ENCODE measurements at places on chromosomes 16 and 17. TPM values are rescaled to one million over a fixed set of nuclear protein-coding genes. Genes with fewer than 3 reads are reported as not detected.

DNA sequence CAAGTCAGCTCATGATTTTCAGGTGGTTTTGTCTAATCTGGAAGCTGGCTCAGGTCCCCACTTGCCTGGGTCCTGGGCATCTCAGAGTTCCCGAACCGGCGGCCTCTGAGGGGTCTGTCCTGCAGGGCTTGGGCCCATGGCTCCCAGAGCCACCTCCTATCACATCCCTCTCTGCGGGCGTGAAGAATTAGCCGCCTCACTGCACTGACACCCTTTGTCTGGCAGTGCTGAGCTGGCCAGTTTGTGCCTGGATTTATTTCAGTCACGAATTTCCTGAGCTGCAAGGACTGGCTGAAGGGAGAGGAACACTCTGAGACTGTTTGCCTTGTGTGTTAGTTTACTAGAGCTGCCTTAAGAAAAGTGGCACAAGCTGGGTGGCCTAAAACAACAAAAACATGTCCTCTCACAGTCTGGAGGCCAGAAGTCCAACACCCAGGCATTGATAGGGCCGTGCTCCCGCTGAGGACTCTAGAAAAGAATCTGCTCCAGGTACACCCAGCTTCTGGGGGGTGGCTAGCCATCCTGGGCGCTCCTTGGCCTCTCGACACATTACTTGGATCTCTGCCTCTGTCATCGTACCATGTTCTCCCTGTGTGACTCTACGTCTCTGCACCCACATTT, 217.5 kb upstream of the DYNLRB2 start:
- no peaks in the 10 kb centered on the region for H3K36me3 ChIP-seq
- H3K27ac ChIP-seq, result no peak overlapping the region
- no peak overlapping the region for H3K4me3 ChIP-seq
- H3K27me3 ChIP-seq, result no peaks in the 10 kb centered on the region
- no peaks in the 10 kb centered on the region for H3K4me1 ChIP-seq

DNA sequence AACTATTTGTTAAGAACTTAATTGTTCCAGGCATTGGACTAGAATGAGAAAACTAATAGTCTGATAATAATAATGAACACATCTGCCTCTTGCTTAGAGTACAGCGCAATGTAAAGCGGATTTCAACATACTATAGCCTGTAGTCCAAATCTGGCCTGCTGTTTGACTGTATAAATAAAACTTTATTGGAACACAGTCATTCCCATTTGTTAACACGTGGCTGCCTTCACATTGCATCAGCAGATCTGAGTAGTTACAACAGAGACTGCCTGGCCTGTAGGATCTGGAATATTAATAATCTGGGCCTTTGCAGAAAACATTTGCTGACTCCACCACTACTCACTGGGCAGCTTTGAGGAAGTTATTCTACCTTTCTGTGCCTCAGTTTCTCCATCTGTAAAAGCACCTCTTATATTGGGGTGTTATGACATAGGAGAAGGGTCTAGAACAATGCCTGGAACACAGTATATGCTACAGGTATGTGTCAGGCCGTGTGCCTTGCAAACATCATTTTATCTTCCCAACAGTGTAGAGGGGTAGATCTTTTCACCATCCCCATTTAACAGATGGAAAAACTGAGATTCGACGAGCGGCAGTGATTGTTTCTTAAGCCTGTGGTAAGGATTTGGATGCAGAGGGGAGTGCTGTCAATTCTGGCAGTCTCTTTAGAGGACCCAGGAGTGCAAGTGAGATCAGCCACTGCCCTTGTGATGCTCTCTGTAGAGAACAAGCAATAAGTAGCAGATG, 22.2 kb downstream of the PDILT start:
- no peaks in the 10 kb centered on the region for H3K4me1 ChIP-seq
- H3K36me3 ChIP-seq, result no peaks in the 10 kb centered on the region
- no peaks in the 10 kb centered on the region for H3K27me3 ChIP-seq
- H3K27ac ChIP-seq, result no peak overlapping the region
- no peak for DNase-seq

DNA sequence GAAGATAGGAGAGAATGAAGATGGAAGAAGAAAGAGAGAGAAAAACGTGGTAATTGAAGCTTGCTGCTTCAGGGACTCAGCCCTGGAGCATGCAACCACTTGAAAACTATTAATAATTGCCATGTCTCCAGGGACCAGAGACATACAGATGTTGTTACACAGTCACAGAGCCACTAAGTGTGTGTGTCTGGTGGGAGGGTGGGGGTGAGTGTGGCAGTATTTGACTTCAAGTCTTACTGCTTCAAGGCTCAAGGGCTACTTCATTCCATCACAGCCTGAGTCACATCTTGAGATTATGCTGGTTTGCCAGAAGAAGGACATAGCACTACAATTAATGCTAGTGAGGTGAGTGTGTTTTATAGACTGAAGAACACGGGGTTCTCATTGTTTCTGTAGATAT, 202.2 kb downstream of the CDH8 start:
- H3K4me1 ChIP-seq, result no peaks in the 10 kb centered on the region
- no peaks in the 10 kb centered on the region for H3K27me3 ChIP-seq
- no peak overlapping the region for H3K27ac ChIP-seq
- no peak overlapping the region for H3K4me3 ChIP-seq
- DNase-seq, result no peak
- H3K36me3 ChIP-seq, result no peaks in the 10 kb centered on the region

- peaks cover 13% of the 10 kb centered on the region for H3K4me1 ChIP-seq
- no peak overlapping the region for H3K27ac ChIP-seq
- no peak overlapping the region for H3K4me3 ChIP-seq
- no peaks in the 10 kb centered on the region for H3K36me3 ChIP-seq
- no peak for DNase-seq
Measured at GRCh38 chr17:74757502-74757901, 9.1 kb downstream of the NHERF1 start.

DNA sequence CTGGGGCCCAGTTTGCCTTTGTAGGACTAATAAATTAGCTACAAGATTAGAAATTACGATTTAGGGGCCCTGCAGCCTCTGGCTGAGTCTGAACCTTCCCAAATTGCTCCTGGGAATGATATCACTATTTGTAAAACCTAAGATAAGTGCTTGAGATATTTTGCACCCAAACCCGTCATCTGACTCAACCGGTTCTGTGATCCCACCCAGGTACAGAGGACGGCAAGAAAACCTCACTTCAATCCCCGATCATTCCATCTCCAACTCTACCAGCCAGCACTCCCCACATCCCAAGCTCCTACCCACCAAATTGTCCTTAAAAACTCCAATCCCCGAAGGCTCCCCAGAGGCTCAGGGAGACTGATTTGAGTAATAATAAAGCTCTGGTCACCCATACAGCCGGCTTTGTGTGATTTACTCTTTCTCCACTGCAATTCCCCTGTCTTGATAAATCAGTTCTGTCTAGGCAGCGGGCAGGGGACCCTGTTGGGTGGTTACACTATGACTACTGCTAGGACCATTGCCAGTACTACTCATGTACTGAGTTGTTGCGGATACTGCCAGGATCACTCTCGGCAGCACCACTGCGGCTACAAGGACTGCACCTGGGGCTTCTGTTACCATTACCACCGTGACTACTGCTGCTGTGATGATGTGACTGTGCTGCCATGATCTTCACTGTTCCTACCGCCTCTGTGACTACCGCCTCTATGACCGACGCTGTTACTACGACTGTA, 73.1 kb downstream of the IRF8 start:
- no peak for DNase-seq
- no peaks in the 10 kb centered on the region for H3K36me3 ChIP-seq
- no peak overlapping the region for H3K4me3 ChIP-seq
- no peaks in the 10 kb centered on the region for H3K4me1 ChIP-seq
- no peaks in the 10 kb centered on the region for H3K27me3 ChIP-seq
- H3K27ac ChIP-seq, result no peak overlapping the region

- H3K4me1 ChIP-seq, result no peaks in the 10 kb centered on the region
- H3K27me3 ChIP-seq, result no peaks in the 10 kb centered on the region
- H3K36me3 ChIP-seq, result no peaks in the 10 kb centered on the region
- no peak for DNase-seq
- H3K27ac ChIP-seq, result no peak overlapping the region
- H3K4me3 ChIP-seq, result no peak overlapping the region
Measured at GRCh38 chr16:12515746-12516145, 287.9 kb downstream of the CPPED1 start.

GRCh38 chr17:81342269-81343070, 47.4 kb upstream of the SLC38A10 start:
- peak; percentile 50 for DNase-seq
- H3K27ac ChIP-seq, result peak overlapping the region; percentile 87
- peak overlapping the region; percentile 70 for H3K4me3 ChIP-seq
- peaks cover 7% of the 10 kb centered on the region for H3K4me1 ChIP-seq
- H3K27me3 ChIP-seq, result no peaks in the 10 kb centered on the region

GRCh38 chr17:43140396-43141332, 15.5 kb upstream of the BRCA1 start:
- no peak overlapping the region for H3K27ac ChIP-seq
- H3K36me3 ChIP-seq, result no peaks in the 10 kb centered on the region
- H3K4me1 ChIP-seq, result no peaks in the 10 kb centered on the region
- DNase-seq, result no peak

GRCh38 chr17:47301161-47301560, 22.6 kb upstream of the EFCAB13 start:
- H3K4me3 ChIP-seq, result no peak overlapping the region
- H3K27ac ChIP-seq, result no peak overlapping the region
- DNase-seq, result no peak
- H3K4me1 ChIP-seq, result peaks cover 11% of the 10 kb centered on the region
- no peaks in the 10 kb centered on the region for H3K36me3 ChIP-seq
- no peaks in the 10 kb centered on the region for H3K27me3 ChIP-seq

DNA sequence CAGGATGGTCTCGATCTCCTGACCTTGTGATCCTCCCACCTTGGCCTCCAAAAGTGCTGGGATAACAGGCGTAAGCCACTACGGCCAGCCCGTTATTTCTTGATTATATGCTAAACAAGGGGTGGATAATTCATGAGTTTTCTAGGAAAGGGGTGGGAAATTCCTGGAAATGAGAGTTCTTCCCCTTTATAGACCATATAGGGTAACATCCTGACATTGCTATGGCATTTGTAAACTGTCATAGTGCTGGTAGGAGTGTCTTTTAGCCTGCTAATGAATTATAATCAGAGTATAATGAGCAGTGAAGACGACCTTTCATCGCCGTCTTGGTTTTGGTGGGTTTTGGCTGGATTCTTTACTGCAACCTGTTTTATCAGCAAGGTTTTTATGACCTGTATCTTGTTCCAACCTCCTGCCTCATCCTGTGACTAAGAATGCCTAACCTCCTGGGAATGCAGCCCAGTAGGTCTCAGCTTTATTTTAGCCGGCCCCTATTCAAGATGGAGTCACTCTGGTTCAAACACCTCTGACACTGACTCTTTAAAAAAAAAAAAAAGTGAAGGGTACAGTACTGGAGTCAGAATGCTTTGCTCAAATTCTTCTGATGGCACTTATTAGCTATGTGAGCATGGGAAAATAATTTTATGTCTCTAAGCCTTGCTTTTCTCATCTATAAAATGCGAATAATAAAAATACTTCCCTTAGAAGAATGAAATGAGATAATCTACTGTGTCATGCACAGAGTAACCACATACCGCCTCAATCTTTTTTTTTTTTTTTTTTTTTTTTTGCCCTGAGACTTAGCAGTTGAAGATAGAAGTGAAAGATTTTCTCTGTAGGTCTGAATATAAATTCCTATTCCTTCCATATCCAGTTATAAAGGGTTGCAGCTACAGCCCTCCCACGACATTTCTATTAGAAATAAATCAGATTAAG, 5.1 kb upstream of the CALCOCO2 start:
- H3K27ac ChIP-seq, result no peak overlapping the region
- H3K27me3 ChIP-seq, result no peaks in the 10 kb centered on the region
- DNase-seq, result peak; percentile 57

GRCh38 chr17:44376124-44376523, 12.5 kb upstream of the FAM171A2 start:
- no peak overlapping the region for H3K27ac ChIP-seq
- no peaks in the 10 kb centered on the region for H3K36me3 ChIP-seq
- H3K4me1 ChIP-seq, result no peaks in the 10 kb centered on the region
- H3K4me3 ChIP-seq, result no peak overlapping the region

- no peaks in the 10 kb centered on the region for H3K36me3 ChIP-seq
- H3K4me3 ChIP-seq, result no peak overlapping the region
- H3K27ac ChIP-seq, result peak overlapping the region; percentile 72
- H3K4me1 ChIP-seq, result peaks cover 20% of the 10 kb centered on the region
- no peaks in the 10 kb centered on the region for H3K27me3 ChIP-seq
Measured at GRCh38 chr17:880443-881269, 98.5 kb downstream of the MRM3 start.

DNA sequence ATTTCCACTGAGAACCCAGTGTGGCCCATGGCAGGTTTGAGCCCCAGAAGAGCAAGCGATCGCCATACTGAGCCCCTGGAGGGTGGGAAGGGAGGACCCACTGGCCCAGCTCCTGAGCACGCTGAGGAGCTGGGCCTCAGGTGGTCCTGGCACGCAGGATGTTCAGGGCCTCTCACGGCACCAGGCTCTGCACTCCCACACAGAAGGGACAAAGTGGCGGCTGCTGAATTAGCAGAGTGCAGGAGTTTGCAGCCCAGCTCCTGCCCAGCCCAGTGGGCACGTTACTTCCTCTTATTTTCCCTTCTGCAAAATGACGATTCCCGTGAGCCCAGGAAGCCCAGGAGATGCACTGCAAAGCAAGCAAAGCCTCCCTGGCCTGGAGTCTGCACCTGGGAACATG, 42.3 kb upstream of the MTSS2 start:
- no peak overlapping the region for H3K4me3 ChIP-seq
- H3K27ac ChIP-seq, result no peak overlapping the region
- no peak for DNase-seq
- peaks cover 5% of the 10 kb centered on the region for H3K36me3 ChIP-seq

DNA sequence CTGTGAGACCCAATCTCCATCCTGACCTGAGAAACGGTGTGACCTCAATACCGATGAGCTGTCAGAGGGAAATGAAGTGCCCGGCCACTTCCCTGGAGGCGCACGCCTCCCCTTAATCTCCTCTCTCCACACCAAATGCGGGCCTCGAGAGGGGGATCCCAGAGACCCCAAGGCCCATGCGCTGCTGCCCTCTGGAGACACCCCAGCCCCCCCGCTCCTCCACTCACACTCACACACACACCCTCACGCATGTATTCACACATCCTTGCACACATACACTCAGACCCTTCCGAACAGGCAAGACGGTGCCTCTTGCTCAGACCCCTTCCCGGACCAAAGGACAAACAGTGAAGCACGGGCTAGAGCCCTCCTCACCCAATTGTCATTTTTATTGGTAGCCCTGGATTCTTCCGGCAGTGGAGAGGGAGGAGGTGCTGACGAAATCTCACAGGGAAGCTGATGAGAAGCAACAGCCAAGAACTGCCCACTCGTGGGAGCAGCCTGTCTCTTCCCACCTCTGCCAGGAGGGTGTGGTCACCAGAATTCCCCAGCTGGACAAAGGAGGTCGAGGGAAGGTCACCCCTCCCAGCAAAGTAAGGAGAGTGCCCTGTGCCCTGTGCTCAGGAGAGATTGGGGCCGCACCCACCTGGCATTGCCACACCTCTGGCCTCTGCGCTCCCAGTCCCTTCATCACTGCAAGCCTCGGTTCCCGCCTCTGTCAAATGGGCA, 136.0 kb upstream of the TNRC6C start:
- no peak overlapping the region for H3K27ac ChIP-seq
- H3K4me3 ChIP-seq, result no peak overlapping the region
- H3K36me3 ChIP-seq, result no peaks in the 10 kb centered on the region
- H3K4me1 ChIP-seq, result no peaks in the 10 kb centered on the region
- DNase-seq, result no peak

- no peaks in the 10 kb centered on the region for H3K36me3 ChIP-seq
- DNase-seq, result no peak
- H3K27ac ChIP-seq, result no peak overlapping the region
- H3K4me3 ChIP-seq, result no peak overlapping the region
- no peaks in the 10 kb centered on the region for H3K4me1 ChIP-seq
Measured at GRCh38 chr17:73750975-73751374, 106.7 kb upstream of the SDK2 start.

BEAN1 gene
- not detected for total RNA-seq

OTOA gene
- total RNA-seq, result not detected

ST6GALNAC1 gene
- not detected for total RNA-seq

AXIN2 gene
- 1.8 TPM for total RNA-seq

HOXB1 gene
- total RNA-seq, result not detected

IRX6 gene
- total RNA-seq, result not detected

Measured in fibroblast of lung (primary cell).